ENCODE measurements at places on chromosomes 3 and 15.

DNA sequence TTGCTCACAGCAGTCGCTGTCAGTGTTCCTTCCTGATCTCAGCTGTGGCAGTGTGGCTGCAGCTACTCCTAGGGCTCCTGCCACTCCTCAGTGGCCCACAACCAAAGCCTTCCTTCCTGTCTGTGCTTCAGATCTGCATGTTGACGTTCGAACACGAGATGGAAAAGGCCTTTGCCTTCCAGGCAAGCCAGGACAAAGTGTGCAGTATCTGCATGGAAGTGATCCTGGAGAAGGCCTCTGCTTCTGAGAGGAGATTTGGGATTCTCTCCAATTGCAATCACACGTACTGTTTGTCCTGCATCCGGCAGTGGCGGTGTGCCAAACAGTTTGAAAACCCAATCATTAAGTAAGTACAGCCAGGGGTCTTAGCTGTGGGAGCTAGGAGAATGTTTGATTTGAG lies 17.8 kb downstream of the MKRN2 start:
- no peak for DNase-seq

DNA sequence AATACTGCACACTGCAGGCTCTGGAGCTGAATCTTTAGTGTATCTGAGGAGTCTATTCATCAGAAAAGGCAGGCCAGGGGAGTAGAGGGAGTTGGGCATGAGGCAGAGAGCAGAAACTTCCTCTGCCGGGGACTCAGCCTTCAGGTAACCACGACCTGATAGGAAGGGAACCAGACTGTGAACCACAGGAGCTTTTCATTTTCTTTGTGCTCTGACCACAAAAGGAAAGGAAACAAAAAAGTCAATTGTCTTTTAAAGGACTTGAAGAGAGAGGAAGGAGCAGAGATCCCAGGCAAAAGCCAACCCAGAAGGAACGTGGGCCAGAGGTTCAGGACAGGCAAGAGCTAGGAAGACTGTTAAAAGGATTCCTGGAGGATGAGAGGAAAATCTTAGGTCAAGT lies 573.3 kb downstream of the EPHB1 start:
- no peak for DNase-seq

DNA sequence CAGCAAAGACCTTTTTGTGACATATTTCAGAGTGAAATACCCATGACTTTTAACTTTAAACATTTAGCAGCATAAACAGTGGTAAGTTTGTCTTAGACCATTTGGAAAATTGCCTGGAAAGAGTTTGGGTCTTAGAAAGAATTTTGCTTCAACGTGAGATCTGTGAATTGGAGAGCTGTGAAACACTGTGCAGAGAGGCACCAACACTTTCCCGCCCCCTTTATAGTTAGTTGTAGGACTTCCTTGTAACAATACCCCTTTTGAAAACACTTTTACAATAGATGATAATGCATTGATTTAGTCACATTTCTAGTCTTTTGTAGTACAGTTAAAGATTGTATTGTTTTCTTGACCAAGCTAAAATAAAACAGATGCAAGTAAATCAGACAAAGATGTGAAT lies 43.5 kb upstream of the MBNL1 start:
- DNase-seq = no peak

DNA sequence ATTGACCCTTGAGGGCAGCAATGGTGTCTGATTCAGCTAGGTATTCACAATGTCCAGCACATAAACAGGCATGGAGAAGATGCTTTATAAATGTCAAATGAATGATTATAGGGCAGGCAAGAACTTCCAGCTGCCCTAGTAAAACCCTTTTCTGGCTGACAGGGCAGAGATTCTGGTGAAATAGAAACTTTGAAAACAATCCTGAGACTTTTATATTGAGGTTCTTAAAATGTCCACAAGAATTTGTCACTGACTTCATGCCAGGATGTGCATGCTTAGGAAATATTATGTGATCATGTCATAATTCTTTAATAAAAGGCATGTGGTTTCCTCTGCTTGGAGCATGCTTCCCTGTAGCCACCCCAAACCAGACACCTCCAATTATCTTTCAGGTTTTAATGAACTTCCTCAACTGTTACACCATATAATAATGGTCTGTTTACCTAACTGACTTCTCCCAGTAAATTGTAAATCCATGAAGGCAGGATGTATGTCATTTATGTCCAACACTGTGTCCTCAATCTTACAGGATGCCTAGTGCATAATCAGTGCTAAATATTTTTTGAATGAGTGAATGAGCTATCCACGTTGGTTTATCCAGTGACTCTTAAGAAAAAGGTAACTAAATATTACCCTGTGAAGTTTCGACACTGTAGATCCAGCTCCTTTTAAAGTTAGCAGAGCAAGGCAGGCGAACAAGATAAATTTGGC lies 43.4 kb upstream of the CLRN1 start:
- DNase-seq = no peak

- no peak for DNase-seq
Observed at GRCh38 chr3:71069797-71070196, 513.7 kb downstream of the FOXP1 start.

- DNase-seq = no peak
Observed at GRCh38 chr3:56086355-56086754, 381.9 kb downstream of the ERC2 start.

All from GOT3 (cell line).